ENCODE measurements at places on chromosomes 1 and 21.

- DNase-seq, result no peak
These were observed 805.3 kb downstream of the USP25 start for GRCh38 chr21:16535102-16535422.

GRCh38 chr1:171754971-171755370, 13.1 kb upstream of the VAMP4 start:
- no peak for DNase-seq

GRCh38 chr1:183936791-183937190, 100.7 kb downstream of the COLGALT2 start:
- no peak for DNase-seq

DNA sequence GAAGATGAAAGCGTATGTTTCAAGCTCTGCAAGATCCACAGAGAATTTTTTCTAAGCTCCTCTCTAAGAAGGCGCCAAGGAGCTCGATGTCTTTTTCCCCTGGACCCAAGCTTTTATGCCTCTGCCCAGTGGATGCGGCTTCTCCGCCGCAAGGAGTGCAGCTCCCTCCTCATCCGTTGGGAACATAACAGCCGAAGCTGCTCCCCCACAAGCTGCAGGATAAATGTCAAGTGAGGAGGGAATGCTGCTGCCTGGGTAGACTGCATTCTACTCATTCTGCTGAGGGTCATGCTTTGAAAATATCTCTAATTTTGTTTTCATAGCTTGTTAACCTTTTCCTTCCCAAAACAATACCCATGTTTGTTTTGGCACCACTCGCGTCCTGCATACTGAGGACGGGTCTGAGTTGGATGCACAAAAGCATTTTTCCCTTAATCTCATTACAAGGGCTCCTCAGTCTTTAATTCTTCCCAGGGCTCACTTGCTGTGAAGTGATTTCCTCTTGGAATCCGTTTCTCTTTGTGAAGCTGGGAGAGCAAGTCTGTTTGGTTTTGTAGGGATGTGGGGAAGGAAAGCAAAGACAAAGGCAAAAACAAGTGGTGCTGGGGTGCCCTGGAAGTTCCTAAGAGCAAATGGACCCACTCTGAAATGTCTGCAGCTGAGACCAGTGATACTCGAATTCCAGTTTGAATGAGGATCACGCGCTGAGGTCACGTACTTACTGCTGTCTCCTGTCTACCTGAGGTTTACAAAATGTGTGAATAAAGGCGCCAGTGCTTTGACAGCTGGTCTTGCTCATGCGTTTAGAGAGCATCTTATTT, 134.0 kb upstream of the IRF2BP2 start:
- DNase-seq, result no peak

DNA sequence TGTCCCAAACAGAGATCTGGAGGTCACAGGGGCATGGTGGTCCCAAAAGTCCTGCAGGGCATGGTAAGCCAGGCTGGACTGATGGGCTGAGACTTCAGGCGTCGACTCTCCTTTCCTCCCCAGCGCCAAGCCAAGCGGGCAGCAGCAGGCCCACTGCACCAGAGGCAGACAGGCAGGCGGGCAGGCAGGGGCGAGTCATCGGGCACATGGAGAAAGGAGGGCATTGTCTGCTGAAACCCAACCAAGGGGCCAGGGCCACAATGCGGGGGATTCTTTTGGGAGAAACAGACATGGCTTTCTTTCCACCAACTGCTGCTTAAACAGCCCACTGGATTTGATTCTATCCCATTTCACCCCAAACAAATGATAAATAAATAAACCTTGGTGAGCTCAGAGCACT, 46.2 kb downstream of the TRABD2B start:
- DNase-seq, result no peak

DNA sequence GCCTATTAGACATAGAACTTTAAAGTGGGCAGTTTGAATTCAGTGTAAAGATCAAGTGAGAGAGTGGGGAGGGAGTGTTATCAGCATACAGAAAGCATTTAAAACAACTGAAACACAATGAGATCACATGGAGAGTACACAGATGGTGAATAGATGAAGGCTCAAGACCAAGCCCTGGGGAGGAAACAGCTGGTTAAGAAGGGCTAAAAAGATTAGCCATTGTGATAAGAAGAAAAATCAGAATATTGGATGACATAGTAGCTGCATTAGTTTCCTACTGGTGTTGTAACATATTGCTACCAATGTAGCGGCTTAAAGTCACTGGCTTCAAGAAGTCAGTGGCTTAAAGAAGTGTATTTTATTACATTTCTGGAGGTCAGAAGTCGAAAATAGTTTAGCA, 443.4 kb upstream of the RGS18 start:
- DNase-seq, result no peak

- DNase-seq, result no peak
These were observed 8.6 kb downstream of the WLS start for GRCh38 chr1:68223687-68224086.

GRCh38 chr1:14238472-14239307, 359.8 kb upstream of the KAZN start:
- DNase-seq, result no peak

- DNase-seq, result no peak
These were observed 219.6 kb upstream of the C1orf174 start for GRCh38 chr1:4119516-4120220.

DNA sequence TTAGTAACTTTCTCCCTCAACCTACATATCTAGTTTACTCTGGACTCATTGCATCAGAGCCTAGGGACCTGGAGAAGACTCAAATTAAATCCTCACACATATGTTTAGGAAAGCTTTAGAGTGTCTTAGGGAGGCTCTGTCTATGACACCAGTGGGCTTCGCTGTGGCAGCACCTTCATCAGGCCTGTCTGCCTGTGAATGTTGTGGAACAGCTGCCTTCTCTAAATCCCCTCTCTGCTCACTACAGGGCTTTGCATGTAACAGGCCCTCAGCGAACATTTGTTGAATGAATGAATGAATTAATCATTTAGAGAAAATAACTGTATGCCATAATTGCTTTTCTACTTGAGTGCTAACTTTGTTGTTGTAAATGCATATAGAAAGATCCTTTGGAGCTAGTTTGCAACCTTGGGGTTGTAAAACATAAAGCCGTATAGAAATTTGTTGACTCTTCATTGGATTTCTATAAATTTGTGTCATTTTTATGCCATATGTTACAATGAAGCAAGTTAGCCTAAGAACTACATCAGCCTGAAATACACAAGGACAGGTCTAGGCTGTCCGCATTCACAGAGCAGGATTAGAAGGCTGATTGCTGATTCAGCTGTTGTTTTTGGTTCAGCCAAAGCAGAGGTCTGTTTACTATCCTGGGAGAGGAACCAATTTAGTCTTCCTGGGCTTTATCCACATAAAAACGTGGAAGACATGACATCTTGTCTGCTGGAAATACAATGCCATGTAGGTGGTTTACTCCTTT, 238.0 kb downstream of the ASTN1 start:
- DNase-seq, result no peak

GRCh38 chr1:11979028-11979850, 1.0 kb upstream of the MFN2 start:
- DNase-seq, result no peak

DNA sequence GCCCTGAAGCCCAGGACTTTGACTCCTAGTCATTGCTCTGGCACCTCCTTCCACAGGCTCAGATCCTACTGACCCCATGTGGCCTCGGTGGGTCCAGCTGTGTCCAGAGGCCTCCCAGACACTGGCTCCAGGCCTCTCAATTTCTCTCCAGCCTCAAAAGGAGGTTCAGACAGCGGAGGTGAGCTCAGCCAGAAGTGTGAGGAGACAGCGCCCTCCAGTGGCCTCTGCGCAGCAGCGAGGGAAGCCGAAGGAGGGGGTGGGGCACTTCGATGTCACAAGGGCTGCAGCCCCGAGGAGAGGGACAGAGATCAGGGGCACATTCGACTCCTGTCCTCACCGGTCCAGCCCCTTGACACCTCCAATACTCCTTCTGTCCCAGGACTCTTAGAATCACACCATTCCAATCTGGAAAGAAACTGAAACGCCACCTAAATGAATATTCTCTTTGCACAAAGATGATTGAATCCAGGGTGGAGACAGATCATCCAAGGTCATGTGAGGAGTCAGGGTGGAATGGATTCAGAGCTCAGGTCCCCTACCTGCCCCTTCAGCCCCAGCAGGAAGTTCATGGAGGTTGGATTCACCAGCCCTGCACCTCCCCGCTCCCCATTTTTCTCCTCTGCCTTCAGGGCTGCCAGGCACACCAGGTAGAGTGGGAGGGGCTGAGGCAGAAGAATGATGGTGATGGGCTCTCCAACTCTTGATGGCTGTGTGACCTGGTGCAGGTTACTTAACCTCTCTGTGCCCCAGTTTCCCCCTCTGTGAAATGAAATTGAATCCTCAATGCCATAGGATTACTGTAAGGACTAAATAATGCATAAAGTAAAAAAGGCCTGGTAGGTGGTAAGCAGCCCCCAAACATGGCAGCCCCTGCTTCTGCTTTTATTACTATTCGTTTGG, 34.8 kb upstream of the ZBTB40 start:
- DNase-seq, result peak; percentile 79

- no peak for DNase-seq
These were observed 109.4 kb upstream of the WNT4 start for GRCh38 chr1:22252251-22252650.

- DNase-seq, result no peak
These were observed 153.8 kb upstream of the FGGY start for GRCh38 chr1:59143133-59143487.

GRCh38 chr1:72284348-72285073, 2.2 kb upstream of the NEGR1 start:
- DNase-seq, result peak; percentile 16

- no peak for DNase-seq
These were observed 191.0 kb upstream of the VAMP3 start for GRCh38 chr1:7579831-7580804.

GRCh38 chr1:204376919-204377799, 17.4 kb upstream of the PLEKHA6 start:
- no peak for DNase-seq

GRCh38 chr1:23194119-23194984, 22.9 kb downstream of the HTR1D start:
- DNase-seq, result no peak

DNA sequence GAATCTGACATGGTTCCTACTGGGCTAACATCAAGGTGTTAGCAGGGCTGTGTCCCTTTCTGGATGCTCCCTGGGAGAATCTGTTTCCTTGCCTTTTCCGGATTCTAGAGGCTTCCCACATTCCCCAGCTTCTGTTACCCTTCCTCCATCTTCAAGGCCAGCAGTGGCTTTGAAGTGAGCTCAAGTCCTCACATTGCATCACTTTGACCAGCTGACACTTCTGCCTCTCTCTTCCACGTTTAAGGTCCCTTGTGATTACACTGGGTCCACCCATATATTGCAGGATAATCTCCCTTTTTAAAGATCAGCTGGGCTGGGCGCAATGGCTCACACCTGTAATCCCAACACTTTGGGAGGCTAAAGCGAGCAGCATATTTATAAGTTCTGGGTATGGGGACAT, 33.1 kb downstream of the CNST start:
- DNase-seq, result no peak

- no peak for DNase-seq
These were observed 3.7 kb downstream of the PCSK9 start for GRCh38 chr1:55043011-55043410.

DNA sequence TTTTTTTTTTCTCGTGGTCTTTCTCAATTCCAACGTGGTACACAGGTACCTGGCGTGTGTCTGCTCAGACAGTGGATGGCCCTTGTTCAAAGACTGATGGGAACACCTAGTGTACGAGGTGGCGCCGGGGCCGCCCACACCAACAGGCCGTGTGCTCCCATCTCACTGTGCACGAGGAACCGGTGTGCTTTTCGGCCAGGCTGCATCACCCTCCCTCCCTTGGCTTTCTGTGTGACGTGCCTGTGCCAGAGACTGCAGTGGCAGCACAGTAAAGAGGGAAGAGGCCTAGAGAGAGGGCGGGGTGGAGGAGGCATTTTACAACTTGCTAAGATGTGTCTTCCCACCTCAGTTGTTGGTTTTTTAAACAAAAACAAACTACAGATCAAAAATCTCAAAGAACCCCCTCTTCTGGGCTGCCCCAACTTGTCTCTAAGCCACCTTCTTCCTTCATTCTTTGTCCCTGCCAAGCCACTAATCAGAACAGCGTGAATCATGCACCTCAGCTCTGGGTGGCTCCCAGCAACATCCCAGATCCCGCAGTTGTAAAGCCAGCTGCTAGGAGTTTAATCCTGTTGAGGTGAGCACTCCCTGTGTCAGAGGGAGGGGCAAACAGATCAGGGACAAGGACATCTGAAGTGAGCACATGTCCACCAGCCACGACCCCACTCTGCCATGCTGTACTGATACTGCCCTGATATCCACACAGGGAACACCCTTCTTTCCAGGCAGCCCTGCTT, 20.7 kb downstream of the IRF2BP2 start:
- DNase-seq, result no peak

- no peak for DNase-seq
These were observed 51.0 kb downstream of the BACH1 start for GRCh38 chr21:29349702-29350101.

- no peak for DNase-seq
These were observed 109.7 kb downstream of the TSEN15 start for GRCh38 chr1:184161071-184161698.

DNA sequence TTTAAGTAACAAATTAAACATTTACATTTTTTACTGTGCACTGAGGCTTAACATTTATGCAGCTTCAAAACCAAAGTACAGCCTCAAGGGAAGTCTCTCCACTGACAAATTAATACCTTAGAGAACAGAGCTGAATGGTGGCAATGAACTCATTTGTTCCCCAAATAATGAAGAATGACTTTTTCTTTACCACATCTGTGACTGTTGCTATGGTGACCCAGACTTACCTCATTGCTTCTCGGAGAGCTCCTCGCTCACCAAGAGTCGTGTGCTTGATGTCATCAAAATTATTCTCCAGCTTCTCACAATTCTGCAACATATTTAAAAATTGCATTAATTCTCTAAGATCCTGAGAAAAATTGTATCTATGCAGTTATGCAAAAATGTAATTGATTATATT, 92.9 kb downstream of the DPYD start:
- peak; percentile 31 for DNase-seq

- DNase-seq, result no peak
These were observed 146.0 kb downstream of the PLA2G4A start for GRCh38 chr1:186974774-186975181.

GRCh38 chr1:81702079-81702715, 98.5 kb upstream of the ADGRL2 start:
- DNase-seq, result no peak

- DNase-seq, result no peak
These were observed 108.9 kb upstream of the NEK7 start for GRCh38 chr1:198047913-198048312.

GRCh38 chr1:74858136-74858535, 125.2 kb downstream of the TYW3 start:
- peak; percentile 1 for DNase-seq

GRCh38 chr1:10681296-10682107, 114.9 kb downstream of the CASZ1 start:
- DNase-seq, result no peak

- no peak for DNase-seq
These were observed at the start of gene SH2D1B for GRCh38 chr1:162412002-162412401. Gene SH2D1B (minus strand): TSS chr1:162412136. CDS start chr1:162412016, 120 bp downstream.

- no peak for DNase-seq
These were observed 56.8 kb downstream of the KCNAB2 start for GRCh38 chr1:6102532-6102845.

GRCh38 chr1:71307451-71307850, 226.6 kb upstream of the ZRANB2 start:
- no peak for DNase-seq

GRCh38 chr1:229378586-229379367, 35.9 kb upstream of the CCSAP start:
- DNase-seq, result no peak

GRCh38 chr1:165597883-165598675, 33.0 kb upstream of the MGST3 start:
- DNase-seq, result peak; percentile 91

All from GM20000 (cell line).